ENCODE measurements at places on chromosomes 6 and 20. TPM values are rescaled to one million over a fixed set of nuclear protein-coding genes. Genes with fewer than 3 reads are reported as not detected.

The TPBG gene
- 6.1 TPM for total RNA-seq

The WTAP gene
- total RNA-seq: 61.0 TPM

The NUP153 gene
- total RNA-seq: 24.0 TPM

The LKAAEAR1 gene
- not detected for total RNA-seq

The HLA-DPB1 gene
- 59.0 TPM for total RNA-seq

The LGSN gene
- not detected for total RNA-seq

The GCM1 gene
- total RNA-seq: not detected

The C6orf58 gene
- total RNA-seq: not detected

The PREX1 gene
- total RNA-seq: 15.5 TPM

The CLIC5 gene
- total RNA-seq: 150 TPM

The GABRR1 gene
- not detected for total RNA-seq

The BTN1A1 gene
- total RNA-seq: not detected

The NKX2-4 gene
- total RNA-seq: not detected

The TMC2 gene
- total RNA-seq: not detected

The CCN6 gene
- total RNA-seq: not detected

The ANKEF1 gene
- total RNA-seq: 2.1 TPM

The SLPI gene
- 1.4 TPM for total RNA-seq

The VNN1 gene
- total RNA-seq: 0.65 TPM

The TRIM40 gene
- not detected for total RNA-seq

The WFDC12 gene
- not detected for total RNA-seq

The BMP6 gene
- total RNA-seq: 4.6 TPM

The KIAA0408 gene
- 3.7 TPM for total RNA-seq

The ZNF512B gene
- 16.1 TPM for total RNA-seq

The DDR1 gene
- total RNA-seq: 120 TPM

The GRM1 gene
- total RNA-seq: 0.09 TPM

The ZBTB12 gene
- 5.0 TPM for total RNA-seq

The AKAP12 gene
- total RNA-seq: 27.3 TPM

The C6orf15 gene
- total RNA-seq: not detected

The NTSR1 gene
- not detected for total RNA-seq

The KCNK5 gene
- 1.6 TPM for total RNA-seq

The MTFR2 gene
- not detected for total RNA-seq

The SOX4 gene
- total RNA-seq: 6.0 TPM

The ADGRF5 gene
- 42.7 TPM for total RNA-seq

The ANKRD60 gene
- total RNA-seq: not detected

The WFDC5 gene
- not detected for total RNA-seq

The PTK6 gene
- 0.09 TPM for total RNA-seq

The OR2B6 gene
- not detected for total RNA-seq

The GTSF1L gene
- not detected for total RNA-seq

The SLC4A11 gene
- 0.29 TPM for total RNA-seq

The ADGB gene
- not detected for total RNA-seq

The FRK gene
- total RNA-seq: 2.6 TPM

The KIF25 gene
- total RNA-seq: not detected

The DEFB132 gene
- total RNA-seq: not detected

Data from right cardiac atrium (tissue), 5 donors.